Activated CD8-positive, alpha-beta memory T cell treated with anti-CD3 and anti-CD28 coated beads for 1 hour (primary cell): ENCODE measurements at places on chromosomes 5 and 9.

- DNase-seq = no peak
Observed at GRCh38 chr9:107036367-107036766, 173.4 kb downstream of the ZNF462 start.

- DNase-seq = no peak
Observed at GRCh38 chr5:91910247-91910646, 527.1 kb upstream of the ARRDC3 start.

- no peak for DNase-seq
Observed at GRCh38 chr9:98357921-98358535, 102.6 kb upstream of the TBC1D2 start.

DNA sequence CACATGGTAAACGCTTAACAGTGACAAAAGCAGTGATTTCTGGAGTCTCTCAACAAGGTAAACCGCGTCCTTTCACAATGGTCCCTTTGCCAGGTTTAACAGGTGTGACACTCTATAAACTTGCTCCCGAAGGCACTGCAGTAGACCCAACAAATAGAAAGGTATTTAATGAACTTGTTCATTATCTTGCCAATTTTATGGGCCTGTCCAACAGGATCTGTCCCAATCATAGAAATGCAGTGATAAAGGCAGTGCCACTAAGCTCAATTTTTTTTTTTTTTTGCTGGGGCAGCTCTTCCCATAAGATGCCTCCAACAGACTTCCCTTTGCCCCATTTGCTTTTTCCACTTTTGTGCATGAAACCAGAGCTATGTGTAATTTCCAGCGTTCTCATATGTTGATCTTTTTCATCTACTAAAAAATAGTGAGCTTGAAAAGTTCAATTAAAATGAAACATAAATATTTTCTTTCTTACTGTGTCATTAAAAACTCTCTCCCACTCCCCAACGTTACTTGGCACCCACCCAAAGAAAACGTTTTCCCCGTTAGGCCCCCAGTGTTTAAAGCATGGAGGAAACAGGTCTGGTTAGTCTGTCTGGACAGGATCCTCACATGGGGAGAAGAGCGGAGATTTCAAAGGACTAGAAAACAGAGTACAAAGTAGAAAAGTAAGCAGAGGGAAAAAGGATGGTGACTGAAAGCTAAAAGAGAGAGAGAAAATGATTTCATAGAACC, 80.9 kb upstream of the SPATA31D4 start:
- no peak for DNase-seq

DNA sequence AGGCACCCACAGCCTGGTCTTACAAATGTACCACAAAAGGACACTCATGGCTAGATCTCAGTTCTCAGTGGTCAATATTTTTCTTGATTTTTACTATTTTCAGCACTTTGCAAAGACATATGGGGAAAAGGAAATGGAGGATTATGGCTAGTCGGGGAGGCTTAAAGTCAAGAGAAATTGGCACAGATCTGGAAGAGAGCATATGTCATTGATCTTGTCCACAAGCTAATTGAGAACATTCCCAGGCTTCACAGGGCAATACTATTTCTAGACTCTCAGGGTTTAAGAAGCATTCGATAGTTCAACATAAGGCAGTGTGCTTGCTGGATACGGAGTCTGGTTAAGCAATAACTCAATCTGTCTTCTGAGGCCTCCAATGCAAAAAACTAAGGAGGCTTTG, 285.8 kb downstream of the ZNF608 start:
- no peak for DNase-seq

DNA sequence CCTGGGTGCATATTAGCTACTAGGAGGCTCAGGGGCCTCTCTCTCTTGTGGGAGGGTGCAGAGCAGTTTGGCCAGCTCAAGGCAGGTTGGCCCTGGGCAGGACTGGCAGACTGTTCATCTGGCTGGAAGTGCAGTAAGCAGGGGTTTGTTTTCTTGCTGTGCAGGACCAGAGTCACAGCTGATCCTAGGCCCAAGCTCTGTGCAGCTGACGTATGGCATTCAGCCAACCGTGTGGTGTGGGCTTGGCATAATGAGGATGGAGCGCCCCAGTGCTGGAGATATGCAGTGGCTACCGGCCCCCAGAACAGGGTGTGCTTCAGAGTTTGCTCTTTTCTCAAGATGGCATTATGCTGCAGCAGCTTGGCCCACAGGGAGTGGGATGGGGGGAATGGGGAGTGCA, 31.0 kb upstream of the PHF24 start:
- no peak for DNase-seq

DNA sequence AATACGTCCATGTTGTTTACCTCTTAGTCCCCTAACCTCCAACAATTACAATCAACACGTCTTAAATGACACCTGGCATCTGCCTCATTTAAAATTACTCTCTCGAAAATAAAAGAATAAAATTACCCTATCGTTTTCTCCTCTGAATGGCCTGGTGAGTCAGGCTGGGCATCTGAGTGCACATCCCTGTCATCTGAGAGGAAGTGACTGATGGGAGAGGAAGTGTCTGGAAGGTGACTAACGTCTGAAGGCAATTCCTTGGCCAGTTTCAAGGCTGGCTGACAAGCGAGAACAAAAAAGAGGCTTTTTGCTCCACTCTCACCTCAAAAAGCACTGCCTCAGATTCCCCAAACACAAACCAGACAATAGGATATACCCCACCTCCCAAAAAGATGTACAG, 57.7 kb downstream of the MAPKAP1 start:
- DNase-seq = no peak

DNA sequence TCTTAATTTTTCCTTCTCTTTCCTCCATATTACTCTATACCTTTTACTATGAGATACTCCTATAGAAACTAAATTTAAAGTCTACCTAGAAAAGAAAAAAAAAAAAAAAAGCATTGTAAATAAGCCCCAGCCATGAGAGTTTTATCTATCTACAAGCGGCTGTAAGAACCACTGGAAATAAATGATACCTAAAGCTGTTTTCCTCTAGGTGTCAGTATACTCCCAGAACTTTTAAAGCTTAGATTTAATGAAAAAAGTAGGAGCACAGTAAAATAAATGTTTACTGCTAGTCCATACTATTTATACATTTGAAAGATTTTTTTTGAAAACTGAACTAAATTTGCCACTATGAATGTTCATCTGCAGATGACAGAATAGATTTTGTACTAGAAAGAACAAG, 26.2 kb downstream of the TYRP1 start:
- no peak for DNase-seq

GRCh38 chr9:101571114-101571513, 23.7 kb downstream of the PPP3R2 start:
- no peak for DNase-seq

GRCh38 chr5:159098603-159099436, 896 bp downstream of the EBF1 start:
- no peak for DNase-seq

DNA sequence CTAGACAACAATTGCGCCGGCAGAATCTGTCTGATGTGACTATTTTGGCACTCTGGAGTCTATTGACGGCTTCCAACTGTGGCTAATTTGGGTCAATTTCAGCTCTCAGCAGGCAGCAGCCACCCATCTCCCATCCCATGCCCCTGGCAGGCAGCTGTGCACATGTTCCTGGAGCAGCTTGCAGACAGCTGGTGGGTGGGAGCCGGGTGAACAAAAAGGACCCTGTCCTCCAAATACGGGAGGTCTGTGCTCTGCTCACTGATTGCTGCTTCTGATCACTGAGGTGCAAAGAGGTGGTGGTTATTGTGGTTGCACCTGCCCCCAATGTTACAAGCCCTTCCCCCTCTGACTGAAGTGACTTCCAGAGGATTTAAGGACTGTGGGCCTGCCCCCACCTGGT, 45.0 kb upstream of the N4BP3 start:
- DNase-seq = no peak

- no peak for DNase-seq
Observed at GRCh38 chr9:72362680-72363139, 2.3 kb downstream of the ZFAND5 start.

- no peak for DNase-seq
Observed at GRCh38 chr9:23412458-23412857, 413.6 kb downstream of the ELAVL2 start.

GRCh38 chr5:40134883-40135520, 544.7 kb upstream of the PTGER4 start:
- no peak for DNase-seq

DNA sequence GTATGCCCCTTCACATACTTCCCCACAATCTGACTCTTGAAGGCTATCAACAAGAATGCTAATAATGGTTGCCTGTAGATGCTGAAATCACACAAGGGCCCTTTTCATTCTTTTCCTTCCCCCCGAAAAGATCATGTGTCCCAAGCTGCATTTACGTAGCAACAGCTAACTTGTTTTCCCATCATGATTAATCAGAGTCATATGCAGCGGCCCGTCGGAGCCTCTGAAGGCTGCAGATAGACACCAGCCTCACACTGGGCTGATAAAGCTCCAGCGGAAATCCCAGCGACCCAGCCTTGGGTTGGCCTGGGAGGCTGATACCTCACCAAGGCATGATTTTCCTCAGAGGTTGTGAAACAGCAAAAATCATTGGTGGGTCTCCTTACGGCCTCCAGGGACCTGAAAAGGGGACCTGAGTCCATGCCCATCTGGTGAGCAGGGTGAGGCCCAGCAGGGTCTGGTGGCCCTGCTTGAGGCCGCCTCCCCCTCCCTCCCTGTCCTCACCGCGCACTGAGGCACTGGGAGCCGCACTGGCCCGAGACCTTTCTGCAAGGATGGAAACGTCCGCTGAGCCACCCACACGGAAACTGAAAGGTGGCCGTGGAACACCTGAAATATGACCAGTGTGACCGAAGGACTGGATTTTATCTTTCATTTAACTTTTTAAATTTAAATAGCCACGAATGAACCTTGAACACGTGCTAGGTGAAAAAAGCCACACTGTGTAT, 114.2 kb upstream of the PHYKPL start:
- DNase-seq = no peak
